ENCODE measurements at places on chromosomes 5 and 9. TPM values are rescaled to one million over a fixed set of nuclear protein-coding genes. Genes with fewer than 3 reads are reported as not detected.

The FRMPD1 gene
- total RNA-seq: not detected

DNA sequence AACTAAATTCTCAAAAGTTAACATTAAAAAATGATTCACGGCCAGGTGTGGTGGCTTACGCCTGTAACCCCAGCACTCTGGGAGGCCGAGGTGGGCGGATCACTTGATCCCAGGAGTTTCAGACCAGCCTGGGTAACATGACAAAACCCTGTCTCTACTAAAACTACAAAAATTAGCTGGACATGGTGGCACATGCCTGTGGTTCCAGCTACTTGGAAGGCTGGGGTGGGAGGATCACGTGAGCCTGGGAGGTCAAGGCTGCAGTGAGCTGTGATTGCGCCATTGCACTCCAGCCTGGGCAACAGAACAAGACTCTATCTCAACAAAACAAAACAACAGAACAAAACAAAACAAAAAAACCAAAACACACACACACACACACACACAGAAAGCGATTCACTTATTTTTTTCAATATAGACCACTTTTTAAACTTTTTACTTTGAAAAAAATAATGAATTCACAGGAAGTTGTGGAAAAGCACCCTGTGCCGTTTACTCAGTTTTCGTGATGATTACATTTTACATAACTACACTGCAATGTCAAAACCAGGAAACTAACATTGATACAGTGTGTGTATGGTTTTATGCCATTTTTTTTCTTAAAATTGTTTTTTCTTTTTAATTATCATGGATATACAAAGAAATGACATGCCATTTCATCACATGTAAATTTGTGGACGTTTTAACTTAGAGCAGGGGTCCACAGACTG, 73.7 kb downstream of the TENT4A start:
- H3K4me3 ChIP-seq: no peak overlapping the region
- DNase-seq: no peak
- no peaks in the 10 kb centered on the region for H3K36me3 ChIP-seq
- peaks cover 12% of the 10 kb centered on the region for H3K27me3 ChIP-seq
- H3K4me1 ChIP-seq: no peaks in the 10 kb centered on the region
- no peak overlapping the region for H3K27ac ChIP-seq

- no peaks in the 10 kb centered on the region for H3K4me1 ChIP-seq
- H3K27ac ChIP-seq: no peak overlapping the region
- H3K4me3 ChIP-seq: no peak overlapping the region
- H3K36me3 ChIP-seq: no peaks in the 10 kb centered on the region
Observed at GRCh38 chr9:92175441-92175840, 60.2 kb upstream of the SPTLC1 start.

The LRRC26 gene
- total RNA-seq: not detected

DNA sequence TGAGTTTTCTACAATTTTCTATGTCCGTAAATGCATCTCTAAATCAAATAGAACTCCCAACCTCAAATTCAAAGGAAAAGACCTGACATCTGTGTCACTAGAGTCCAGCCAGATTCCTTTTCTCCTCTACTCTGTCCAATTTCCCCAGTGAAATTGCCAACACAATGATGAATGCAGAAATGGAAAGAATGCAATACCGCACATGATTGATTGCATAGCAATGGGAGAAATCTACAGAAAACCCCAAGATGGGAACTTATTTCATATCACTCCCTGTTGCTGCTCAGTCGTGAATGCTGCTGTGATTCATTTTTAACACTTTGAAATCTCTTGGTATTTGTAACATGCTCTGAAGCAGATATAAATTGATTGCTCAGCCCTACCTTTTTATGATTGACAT, 355.1 kb upstream of the TUSC1 start:
- no peak overlapping the region for H3K4me3 ChIP-seq
- H3K36me3 ChIP-seq: no peaks in the 10 kb centered on the region
- no peak overlapping the region for H3K27ac ChIP-seq
- H3K27me3 ChIP-seq: no peaks in the 10 kb centered on the region

- peak; percentile 54 for DNase-seq
- H3K36me3 ChIP-seq: no peaks in the 10 kb centered on the region
- H3K4me1 ChIP-seq: peaks cover 39% of the 10 kb centered on the region
- peaks cover 2% of the 10 kb centered on the region for H3K27me3 ChIP-seq
Observed at GRCh38 chr9:122095010-122095767, 2.1 kb upstream of the TTLL11 start.

DNA sequence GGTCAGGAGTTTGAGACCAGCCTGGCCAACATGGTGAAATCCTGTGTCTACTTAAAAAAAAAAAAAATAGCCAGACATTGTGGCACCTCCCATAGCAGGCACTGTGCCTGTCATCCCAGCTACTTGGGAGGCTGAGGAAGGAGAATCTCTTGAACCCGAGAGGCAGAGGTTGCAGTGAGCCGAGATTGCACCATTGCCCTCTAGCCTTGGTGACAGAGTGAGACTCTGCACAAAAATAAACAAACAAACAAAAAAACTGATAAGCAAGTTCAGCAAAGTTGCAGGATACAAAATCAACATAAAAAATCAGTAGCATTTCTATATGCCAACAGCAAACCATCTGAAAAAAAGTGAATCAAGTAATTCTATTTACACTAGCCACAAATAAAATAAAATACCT, 64.8 kb upstream of the TTC23L start:
- H3K27me3 ChIP-seq: no peaks in the 10 kb centered on the region
- DNase-seq: no peak
- H3K36me3 ChIP-seq: no peaks in the 10 kb centered on the region
- H3K4me3 ChIP-seq: no peak overlapping the region

DNA sequence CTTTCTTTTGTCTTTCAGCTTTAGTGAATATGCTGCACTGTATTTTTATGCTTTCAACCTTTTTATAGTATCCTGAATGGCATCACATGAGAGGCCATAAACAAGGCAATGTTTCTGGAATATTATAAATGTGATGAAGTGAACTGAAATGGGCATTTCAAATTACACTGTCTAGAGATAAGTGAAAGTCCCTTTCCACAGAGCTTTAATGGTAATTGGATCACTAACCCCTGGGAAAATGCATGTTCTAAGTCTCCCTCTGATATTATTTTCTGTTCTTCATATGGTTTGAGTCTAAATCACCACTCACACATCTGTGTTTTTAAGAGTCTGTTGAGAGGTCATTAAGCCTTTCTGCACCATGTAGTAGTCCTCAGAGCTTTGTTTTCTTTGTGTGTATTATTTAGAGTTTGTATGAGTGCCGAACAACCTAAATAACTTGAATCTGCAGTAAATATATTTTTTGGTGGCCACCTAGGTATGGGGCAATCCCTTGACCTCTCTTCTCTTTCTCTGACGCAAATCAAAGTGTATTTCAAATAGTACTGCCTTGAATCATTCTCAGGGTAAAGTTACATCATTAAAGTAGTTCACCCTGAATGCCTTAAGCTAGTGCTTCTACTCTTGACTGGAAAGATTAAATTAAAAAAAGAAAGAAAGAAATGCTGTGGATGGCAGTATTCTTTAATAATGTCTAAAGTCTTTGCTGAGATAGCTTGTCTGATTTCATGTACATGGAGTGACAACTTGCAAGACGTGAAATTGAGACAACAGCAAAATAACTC, 1931.0 kb upstream of the CDH6 start:
- H3K4me1 ChIP-seq: no peaks in the 10 kb centered on the region
- H3K4me3 ChIP-seq: no peak overlapping the region
- no peaks in the 10 kb centered on the region for H3K36me3 ChIP-seq

DNA sequence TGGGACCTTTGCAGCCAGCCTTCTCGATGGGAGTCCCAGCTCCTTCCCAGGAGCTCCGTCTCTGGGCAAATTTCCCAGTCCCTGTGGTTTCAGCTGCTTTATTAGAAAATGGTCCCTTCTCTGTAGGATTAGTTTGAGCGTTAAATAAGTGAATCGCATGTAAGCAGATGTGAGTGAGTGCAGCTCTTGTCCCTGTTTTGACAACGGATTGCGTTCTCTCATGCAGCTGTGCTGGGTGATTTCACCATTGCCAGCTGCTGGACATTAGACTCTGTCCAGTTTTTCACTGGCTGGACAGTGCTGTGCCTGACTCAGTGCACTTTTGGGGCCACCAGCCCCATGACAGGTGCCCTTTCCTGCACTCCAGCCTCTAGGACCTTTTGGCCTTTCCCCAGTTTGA, 11.6 kb upstream of the CEL start:
- H3K4me1 ChIP-seq: no peaks in the 10 kb centered on the region
- H3K36me3 ChIP-seq: peaks cover 11% of the 10 kb centered on the region
- H3K27ac ChIP-seq: no peak overlapping the region
